IMR-90 (cell line): ENCODE measurements at places on chromosomes 13 and 19. TPM values are rescaled to one million over a fixed set of nuclear protein-coding genes. Genes with fewer than 3 reads are reported as not detected.
A peak's percentile ranks its signal among the peaks of the same experiment; 100 is the strongest.

GRCh38 chr13:114115191-114115671 is 17.2 kb downstream of the RASA3 start:
- peak; percentile 94 for DNase-seq
- peaks cover 6% of the 10 kb centered on the region for H3K36me3 ChIP-seq

The ACP7 gene
- total RNA-seq, result not detected in 2 replicates

The LSR gene
- total RNA-seq, result 0.18 and 0.28 TPM in 2 replicates

DNA sequence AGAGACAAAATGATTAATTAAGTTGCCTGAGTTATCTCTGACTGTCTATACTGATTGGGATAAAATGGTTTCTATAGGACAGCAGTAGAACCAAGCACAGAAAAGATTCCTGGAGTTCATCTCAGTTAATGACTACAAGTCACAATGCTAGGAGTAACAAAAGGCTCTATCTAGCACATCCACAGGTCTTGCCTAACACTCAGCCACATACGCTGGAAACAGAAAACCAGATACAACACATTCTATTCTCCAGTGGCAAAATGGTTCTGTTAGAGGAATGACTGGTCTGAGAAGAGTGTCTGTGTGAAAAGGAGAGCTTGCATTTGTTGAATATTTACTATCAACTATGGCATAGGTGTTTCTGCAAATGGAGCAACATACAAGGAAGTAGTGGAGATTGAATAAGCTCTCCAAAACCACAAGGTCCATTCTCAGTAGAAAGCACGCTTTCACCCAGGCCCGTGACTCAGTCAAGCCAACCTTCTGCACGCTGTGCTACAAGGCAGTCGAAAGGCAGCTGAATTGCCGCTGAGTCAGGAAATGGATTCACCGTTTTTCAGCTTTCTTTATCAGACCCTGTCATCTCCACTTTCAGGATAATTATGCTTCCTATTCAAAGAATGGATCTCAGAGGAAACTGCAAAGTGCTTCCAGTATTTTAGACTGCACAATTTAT is 761.5 kb downstream of the EFNB2 start:
- H3K4me3 ChIP-seq, result no peak overlapping the region
- no peak overlapping the region for H3K27ac ChIP-seq
- DNase-seq, result peak; percentile 57
- H3K4me1 ChIP-seq, result no peaks in the 10 kb centered on the region

DNA sequence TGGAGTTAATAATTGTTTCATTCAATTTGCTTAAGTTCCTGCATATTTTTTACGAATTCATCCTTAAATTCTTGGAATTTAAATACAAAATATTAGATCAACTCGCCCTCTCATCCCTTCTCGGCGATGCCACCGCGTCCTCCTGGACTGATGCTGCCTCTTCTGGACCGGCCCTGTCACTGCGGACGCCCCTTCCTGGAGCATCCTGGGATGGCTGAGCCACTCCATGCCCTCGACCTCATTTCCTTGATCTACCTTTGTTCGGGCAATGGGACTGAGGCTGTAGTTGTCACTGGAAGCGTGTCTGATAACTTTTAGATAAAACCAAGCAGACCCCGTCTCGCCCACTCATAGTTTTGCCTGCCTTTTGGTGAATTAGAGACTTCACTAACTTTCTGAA is 283.7 kb downstream of the TEX29 start:
- H3K27me3 ChIP-seq, result no peaks in the 10 kb centered on the region
- H3K27ac ChIP-seq, result no peak overlapping the region
- no peak overlapping the region for H3K4me3 ChIP-seq
- DNase-seq, result no peak
- H3K36me3 ChIP-seq, result no peaks in the 10 kb centered on the region

DNA sequence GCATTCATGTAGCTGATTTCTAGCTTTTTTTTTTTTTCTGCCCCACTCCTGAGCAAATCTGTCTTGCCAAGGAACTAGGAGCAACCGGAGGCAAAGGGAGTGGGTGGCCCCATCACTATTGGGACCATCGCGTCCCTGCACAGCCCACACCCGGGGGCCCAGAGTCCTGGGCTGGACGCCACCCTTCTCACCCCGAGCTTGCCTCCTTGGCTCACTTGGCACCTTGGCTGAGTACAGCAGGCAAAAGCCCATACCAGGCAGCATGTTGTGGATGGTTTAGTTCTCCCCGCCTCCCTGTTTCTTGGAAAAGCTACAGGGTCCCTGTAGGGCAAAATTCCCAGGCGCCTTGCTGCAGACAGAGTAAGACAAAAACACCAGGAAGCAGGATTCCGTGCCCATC is 13.7 kb downstream of the SMIM24 start:
- no peak for DNase-seq
- H3K27ac ChIP-seq, result no peak overlapping the region
- no peaks in the 10 kb centered on the region for H3K27me3 ChIP-seq
- no peak overlapping the region for H3K4me3 ChIP-seq
- H3K36me3 ChIP-seq, result peaks cover 18% of the 10 kb centered on the region

- no peak overlapping the region; the same call in 1 of the 2 replicates for H3K27ac ChIP-seq
- H3K27me3 ChIP-seq, result no peaks in the 10 kb centered on the region
- no peak for DNase-seq
Observed at GRCh38 chr19:16070366-16070990, 5.8 kb upstream of the TPM4 start.

The SHISA7 gene
- total RNA-seq, result not detected in 2 replicates

- H3K27ac ChIP-seq, result no peak overlapping the region
- H3K36me3 ChIP-seq, result no peaks in the 10 kb centered on the region
- H3K4me3 ChIP-seq, result no peak overlapping the region
- H3K4me1 ChIP-seq, result no peaks in the 10 kb centered on the region
- peaks cover 9% of the 10 kb centered on the region for H3K27me3 ChIP-seq
Observed at GRCh38 chr13:78129359-78129758, 210.7 kb upstream of the EDNRB start.

- H3K27me3 ChIP-seq, result peaks cover 12% of the 10 kb centered on the region
- H3K27ac ChIP-seq, result no peak overlapping the region
- no peaks in the 10 kb centered on the region for H3K36me3 ChIP-seq
- H3K4me1 ChIP-seq, result no peaks in the 10 kb centered on the region
- no peak overlapping the region for H3K4me3 ChIP-seq
Observed at GRCh38 chr13:108929532-108930206, 300.3 kb downstream of the MYO16 start.

GRCh38 chr19:55319785-55320184 is 5.4 kb downstream of the TMEM150B start:
- H3K36me3 ChIP-seq, result no peaks in the 10 kb centered on the region
- DNase-seq, result peak; percentile 28
- H3K4me1 ChIP-seq, result no peaks in the 10 kb centered on the region; the same call in 1 of the 2 replicates
- H3K4me3 ChIP-seq, result 0 out of 2 replicates have a peak overlapping the region, but pooled peaks have one; percentile 14
- H3K27ac ChIP-seq, result no peak overlapping the region
- H3K27me3 ChIP-seq, result peaks cover 18% of the 10 kb centered on the region

The WDR62 gene
- total RNA-seq, result 4.5 and 5.0 TPM in 2 replicates

The DPF1 gene
- 3.2 and 4.2 TPM in 2 replicates for total RNA-seq

The ABHD8 gene
- total RNA-seq, result 3.6 and 3.9 TPM in 2 replicates

DNA sequence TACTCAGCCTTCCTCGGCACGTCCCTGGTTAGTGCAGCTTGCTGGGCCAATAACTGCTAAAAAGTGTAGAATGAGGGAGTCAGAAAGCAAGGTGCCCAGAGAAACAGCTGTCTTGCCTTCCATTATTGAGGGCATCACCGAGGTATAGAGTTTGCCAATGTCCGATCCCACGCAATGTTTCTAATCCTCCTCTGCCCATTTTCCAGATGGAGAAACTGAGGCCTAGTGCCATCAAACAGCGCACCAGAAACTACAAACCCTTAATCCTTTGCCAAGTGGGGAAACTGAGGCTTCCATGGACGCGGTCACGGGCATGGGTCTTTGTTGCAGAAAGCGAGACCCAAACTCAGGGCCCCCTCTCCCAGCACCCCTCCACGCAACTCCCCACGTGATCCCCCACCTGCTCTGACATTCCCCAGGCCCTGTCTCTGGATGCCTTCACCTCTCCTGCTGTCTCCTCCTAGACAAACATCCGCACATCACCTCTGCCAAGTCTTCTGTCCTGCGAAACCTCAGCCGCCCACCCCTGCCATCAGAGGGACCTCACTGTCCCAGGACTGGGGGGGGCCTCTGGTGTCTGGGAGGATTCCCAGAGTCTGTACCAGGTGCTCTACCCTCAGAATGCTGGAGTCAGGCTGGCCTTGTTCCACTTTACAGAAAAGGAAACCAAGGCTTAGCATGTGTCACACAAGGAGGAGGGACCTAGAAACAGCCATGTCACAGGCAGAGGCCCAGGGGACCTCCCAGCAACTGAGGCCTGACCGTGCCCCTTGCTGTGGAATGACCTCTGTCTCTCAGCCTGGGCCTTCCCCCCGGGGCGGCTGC is 930 bp upstream of the PDE4C start:
- no peaks in the 10 kb centered on the region for H3K36me3 ChIP-seq
- H3K4me1 ChIP-seq, result peaks cover 7% of the 10 kb centered on the region
- DNase-seq, result no peak
- no peak overlapping the region for H3K4me3 ChIP-seq

The CLEC11A gene
- total RNA-seq, result 17.0 and 19.2 TPM in 2 replicates

DNA sequence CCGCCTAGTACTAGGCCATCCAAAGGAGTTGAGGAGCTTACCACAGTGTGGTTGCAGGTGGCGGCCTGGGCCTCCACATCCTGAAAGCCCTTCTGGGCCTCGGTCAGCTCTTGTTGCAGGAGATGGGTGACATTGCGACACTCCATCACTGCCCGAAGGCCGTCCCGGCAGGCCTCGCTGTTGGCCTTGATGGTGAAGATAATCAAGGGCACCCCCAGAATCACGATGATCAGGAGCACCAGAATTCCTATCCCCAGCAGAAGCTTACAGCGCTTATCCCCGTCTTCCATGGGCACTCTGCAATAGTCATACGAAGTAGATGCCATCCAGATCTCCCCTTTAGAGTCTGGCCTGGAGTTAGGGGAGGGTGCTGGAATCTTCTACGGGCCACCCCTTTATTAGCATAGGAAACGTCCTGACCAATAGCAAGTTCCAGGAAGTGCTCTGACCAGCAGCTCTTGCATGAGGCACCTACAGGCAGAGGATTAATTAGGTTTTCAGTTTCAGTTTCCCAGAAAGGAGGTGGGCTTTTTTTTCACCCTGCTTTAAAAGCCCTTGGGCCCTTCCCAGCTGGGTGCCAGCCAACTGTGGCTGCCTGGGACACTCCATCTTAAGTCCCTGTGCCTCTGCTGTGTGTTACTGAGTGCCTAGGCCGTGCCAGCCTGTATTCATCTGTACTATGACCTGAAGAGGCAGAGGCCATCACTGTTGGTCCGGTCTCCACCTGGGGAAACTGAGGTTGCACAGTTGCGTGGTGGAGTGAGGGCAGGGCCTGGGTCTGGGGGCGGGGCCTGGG is at the start of gene BST2:
Gene BST2, minus strand, starts transcription at position 381 of the 796 bp plus-strand sequence. Its CDS starts 55 bp downstream, at position 326.
- H3K27ac ChIP-seq, result no peak within 1 kb of the TSS
- peak; percentile 37 for DNase-seq
- no peak within 1 kb of the TSS for H3K4me3 ChIP-seq
- H3K27me3 ChIP-seq, result no peaks in the 10 kb centered on the region
- no peaks in the 10 kb centered on the region for H3K4me1 ChIP-seq

The OR7C1 gene
- not detected in 2 replicates for total RNA-seq

The MBNL2 gene
- 103 and 126 TPM in 2 replicates for total RNA-seq

GRCh38 chr19:39927076-39927475 is 7.4 kb downstream of the FCGBP start:
- no peaks in the 10 kb centered on the region for H3K4me1 ChIP-seq
- H3K27ac ChIP-seq, result no peak overlapping the region
- H3K27me3 ChIP-seq, result no peaks in the 10 kb centered on the region
- no peak overlapping the region for H3K4me3 ChIP-seq

- H3K36me3 ChIP-seq, result no peaks in the 10 kb centered on the region
- DNase-seq, result no peak
- peaks cover 3% of the 10 kb centered on the region; the same call in 1 of the 2 replicates for H3K27me3 ChIP-seq
Observed at GRCh38 chr19:11705474-11705873, 33.3 kb downstream of the ZNF823 start.

GRCh38 chr13:95624020-95624419 is 20.5 kb downstream of the DZIP1 start:
- H3K27ac ChIP-seq, result no peak overlapping the region
- peaks cover 42% of the 10 kb centered on the region for H3K36me3 ChIP-seq
- H3K4me3 ChIP-seq, result no peak overlapping the region
- H3K27me3 ChIP-seq, result no peaks in the 10 kb centered on the region
- peak; percentile 64 for DNase-seq

- DNase-seq, result no peak
Observed at GRCh38 chr13:111895896-111896821, 170.8 kb upstream of the SOX1 start.

- no peak overlapping the region for H3K4me3 ChIP-seq
- no peak overlapping the region for H3K27ac ChIP-seq
- H3K4me1 ChIP-seq, result no peaks in the 10 kb centered on the region
- H3K27me3 ChIP-seq, result no peaks in the 10 kb centered on the region
- DNase-seq, result no peak
- H3K36me3 ChIP-seq, result no peaks in the 10 kb centered on the region
Observed at GRCh38 chr13:94182185-94182761, 297.2 kb downstream of the DCT start.

GRCh38 chr13:46961719-46962118 is 64.9 kb upstream of the HTR2A start:
- H3K4me3 ChIP-seq, result no peak overlapping the region
- peaks cover 2% of the 10 kb centered on the region; the same call in 1 of the 2 replicates for H3K4me1 ChIP-seq
- no peaks in the 10 kb centered on the region for H3K27me3 ChIP-seq
- no peak overlapping the region for H3K27ac ChIP-seq
